Islet precursor cell (in vitro differentiated cells): ENCODE measurements at places on chromosomes 6 and 20.

- peak; percentile 81 for DNase-seq
Observed at GRCh38 chr20:31719644-31720485, 2.8 kb downstream of the BCL2L1 start.

DNA sequence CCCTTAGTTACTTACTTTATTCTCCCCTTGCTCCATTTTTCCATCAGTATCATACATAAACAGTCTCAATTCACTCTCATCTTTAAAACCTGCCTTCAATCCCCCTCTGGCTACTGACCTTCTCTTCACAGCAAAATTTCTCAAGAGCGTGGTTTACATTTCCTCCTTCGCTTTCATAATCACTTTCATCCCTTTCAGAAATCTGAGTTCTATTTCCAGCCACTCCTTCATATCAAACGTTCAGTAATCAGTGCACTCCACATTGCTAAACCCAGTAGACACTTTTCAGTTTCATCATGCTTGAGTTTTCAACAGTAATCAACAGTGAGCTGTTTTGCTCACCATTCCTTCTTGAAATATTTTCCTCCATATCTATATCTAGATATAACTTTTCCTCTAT, 176.7 kb upstream of the HSF2 start:
- no peak for DNase-seq

DNA sequence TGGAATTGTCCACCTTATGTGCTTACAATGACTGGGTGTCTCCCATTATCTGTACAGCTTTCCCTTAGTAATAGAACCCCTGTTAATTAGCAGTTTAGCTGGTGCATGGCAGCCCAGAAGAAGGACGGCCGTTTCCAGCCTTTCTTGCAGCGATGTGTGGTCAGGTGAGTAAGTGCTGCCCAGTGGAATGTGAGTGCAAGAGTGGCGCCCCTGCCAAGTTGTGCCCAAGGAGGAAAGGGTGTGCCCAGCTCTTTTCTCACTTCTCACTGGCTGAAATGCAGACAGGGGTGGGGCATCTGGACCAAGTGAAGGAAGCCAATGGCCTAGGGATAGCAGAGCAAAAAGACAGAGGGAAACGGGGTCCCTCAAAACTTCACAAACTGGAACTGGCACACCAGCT, 296.8 kb downstream of the PREX1 start:
- DNase-seq, result no peak

GRCh38 chr20:31572701-31573554, 32.2 kb upstream of the ID1 start:
- DNase-seq, result peak; percentile 100

GRCh38 chr20:24153101-24154040, 164.8 kb upstream of the GGTLC1 start:
- no peak for DNase-seq

GRCh38 chr6:125742464-125743120, 6.8 kb upstream of the HEY2 start:
- no peak for DNase-seq

DNA sequence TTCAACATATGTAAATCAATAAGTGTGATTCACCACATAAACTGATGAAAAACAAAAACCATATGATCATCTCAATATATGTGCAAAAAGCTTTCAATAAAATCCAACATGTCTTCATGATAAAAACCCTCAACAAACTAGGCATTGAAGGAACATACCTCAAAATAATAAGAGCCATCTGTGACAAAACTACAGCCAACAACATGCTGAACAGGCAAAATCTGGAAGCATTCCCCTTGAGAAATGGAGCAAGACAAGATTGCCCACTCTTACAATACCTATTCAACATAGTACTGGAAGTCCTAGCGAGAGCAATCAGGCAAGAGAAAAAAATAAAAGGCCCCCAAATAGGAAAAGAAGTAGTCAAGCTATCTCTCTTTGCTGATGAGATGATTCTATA, 76.5 kb downstream of the OTOR start:
- DNase-seq, result no peak

DNA sequence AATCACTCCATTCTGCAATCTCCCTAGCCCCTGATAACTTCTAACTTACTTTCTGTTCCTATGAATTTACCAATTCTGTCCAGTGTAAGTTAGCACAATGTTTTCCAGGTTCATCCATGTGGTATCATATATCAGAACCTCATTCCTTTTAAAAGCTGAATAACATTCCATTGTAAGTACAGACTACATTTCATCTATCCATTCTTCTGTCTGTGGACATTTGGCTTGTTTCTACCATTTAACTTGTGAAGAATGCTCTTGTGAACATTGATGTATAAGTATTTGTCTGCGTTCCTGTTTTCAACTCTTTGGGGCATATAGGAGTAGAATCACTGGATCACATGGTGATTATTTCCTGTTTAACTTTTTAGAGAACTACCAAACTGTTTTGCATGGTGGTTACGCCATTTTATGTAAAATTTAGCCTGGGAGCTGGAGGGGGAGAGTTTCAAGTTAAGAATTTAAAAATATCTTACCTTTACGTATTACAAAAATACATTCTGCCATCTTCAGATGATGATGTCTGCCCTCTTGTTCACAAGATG, 156.5 kb downstream of the BTBD3 start:
- no peak for DNase-seq
